ENCODE measurements at places on chromosomes 1 and 21.

GRCh38 chr1:41714638-41715389 is 203.9 kb downstream of the HIVEP3 start:
- no peak for DNase-seq

DNA sequence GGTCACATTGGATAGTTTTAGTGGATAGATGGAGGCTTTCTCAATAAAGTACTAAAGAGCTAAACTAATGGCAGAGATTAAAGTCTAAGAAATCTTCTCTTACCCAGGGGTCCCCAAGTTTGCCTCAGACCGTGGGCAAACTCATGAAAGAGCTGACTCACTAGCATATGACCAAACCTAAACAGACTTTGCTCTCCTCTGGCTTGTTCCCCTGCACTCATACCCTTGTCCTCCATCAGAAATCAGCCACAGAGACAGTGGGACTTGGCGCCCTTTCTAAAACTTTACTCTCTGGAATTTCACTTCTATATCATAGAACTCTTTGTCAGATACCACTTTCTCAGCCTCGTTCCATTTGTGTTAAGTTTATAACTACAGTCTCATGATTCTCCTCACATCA is 17.0 kb upstream of the HSD3B2 start:
- no peak for DNase-seq

GRCh38 chr1:6965083-6965934 is 180.1 kb downstream of the CAMTA1 start:
- no peak for DNase-seq

DNA sequence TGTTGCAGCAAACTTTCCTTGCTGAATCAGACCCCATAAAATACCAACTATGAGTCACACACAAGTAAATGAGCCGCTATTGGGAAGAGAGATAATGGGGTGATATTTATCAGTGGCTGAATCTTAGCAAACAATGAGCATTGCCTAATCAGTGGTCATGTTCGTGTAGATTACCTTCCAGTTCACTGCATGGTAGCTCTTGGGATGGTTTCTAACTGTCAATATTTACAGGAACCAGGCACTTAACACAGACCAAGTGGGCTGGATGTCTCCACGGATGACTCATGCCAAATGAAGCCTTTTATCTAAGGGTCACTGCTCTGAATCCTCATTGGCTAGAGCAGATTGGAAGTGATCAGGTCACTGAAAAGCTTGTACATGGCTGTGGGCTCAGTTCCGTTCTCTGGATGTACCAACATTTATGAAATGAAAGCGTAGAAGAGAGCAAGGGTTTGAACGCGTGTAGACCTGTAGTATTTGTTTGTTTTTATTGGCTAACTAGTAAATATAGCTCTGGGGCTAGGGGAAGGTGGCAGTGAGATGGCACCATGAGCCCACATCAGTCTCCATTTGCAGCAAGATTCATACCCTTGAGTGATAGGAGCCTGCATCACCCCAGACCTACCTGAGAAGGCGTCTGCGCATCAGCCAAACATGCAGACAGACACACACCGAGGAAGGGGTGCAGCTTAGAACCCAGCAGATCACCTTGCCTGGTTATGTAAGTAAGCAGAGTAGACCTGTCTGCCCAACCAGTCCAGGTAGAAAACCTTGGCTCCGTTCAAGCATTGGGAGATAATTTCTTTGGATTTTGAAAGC is 153.3 kb downstream of the TOMM20 start:
- peak; percentile 48 for DNase-seq

- no peak for DNase-seq
Observed at GRCh38 chr1:172472495-172472894, 28.6 kb upstream of the PIGC start.

- no peak for DNase-seq
Observed at GRCh38 chr1:59687081-59687480, 127.7 kb upstream of the HOOK1 start.

Measured in NK-92 treated with Interleukin-12 subunit alpha and Interleukin-12 subunit beta, amount 100 ng/mL, for 24 hours (cell line).